SJCRH30 (cell line): ENCODE measurements at places on chromosomes 12 and 14. TPM values are rescaled to one million over a fixed set of nuclear protein-coding genes. Genes with fewer than 3 reads are reported as not detected.

DNA sequence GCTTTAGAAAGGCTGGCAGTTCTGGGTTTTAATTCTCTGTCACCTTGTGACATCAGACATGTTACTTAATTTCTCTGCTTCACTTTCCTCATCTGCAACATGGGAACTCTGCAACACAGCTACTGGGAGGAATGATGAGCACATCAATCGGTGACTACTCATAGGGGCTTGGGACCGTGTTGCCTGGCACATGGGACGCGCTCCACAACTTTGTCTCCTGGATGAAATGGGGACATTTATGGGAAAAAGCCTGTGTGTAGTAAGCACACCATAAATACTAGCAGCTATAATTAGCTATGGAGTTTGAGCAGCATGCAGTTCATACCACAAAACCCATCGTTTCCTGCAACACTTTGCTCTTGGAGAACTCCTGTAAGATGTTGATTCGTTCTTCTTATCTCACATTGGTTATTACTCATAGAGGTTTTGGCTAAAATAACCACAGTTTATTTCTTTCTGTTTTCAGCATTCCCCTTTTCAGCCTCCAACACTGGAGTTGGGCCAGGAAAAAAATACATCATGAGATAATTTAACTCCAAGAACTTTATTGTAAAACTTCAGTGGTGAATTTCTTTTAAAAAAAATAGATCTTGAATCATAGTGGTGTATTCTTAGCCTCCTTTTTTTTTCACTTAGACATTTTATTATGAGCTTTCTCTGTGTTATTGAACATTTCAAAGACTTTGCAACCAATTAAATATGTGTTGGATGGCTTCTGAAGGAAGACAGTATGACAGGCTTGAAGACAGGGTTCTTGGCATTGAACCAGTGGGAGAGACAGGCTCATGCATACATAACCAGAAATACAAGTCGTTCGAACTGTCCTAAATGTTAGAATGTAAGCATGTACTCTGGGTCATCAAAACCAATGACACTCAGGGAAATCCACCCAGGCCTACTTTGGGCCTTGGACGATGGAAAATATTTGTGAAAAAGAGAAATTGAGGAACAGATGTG is 72.7 kb downstream of the RIN3 start:
- no peaks in the 10 kb centered on the region for H3K27me3 ChIP-seq
- no peaks in the 10 kb centered on the region for H3K4me1 ChIP-seq
- no peaks in the 10 kb centered on the region for H3K36me3 ChIP-seq
- no peak for DNase-seq
- no peak overlapping the region for H3K4me3 ChIP-seq
- no peak overlapping the region for H3K27ac ChIP-seq

DNA sequence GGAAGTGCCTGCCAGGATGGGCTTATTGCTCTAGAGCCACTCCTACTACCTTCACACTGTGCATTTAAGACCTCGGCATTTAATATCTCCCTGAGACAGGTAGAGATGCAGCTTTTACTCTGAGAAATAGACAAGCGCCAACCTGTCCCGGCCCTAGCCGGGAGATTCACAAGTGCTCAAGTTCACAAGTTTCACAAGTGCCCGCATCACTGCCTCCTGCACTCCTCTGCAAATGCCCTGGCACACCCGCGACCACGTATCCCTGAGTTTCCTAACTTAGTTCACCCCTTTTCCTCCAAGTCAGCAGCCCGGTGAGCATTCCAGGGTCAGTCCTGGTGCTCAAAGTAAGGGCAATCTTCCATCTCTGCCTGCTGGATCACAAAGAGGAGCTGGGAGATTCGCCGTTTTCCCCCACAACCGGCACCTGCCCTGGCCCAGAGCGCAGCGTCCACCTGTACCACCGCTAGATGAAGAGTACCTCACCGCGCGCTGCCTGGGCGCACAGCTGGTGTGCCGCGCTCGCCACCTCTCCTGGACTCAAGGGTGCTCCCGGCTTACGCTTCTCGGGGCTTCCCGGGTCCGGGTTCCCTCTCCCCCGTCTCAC is 5.0 kb upstream of the SLC38A4 start:
- H3K4me1 ChIP-seq, result no peaks in the 10 kb centered on the region
- no peaks in the 10 kb centered on the region for H3K36me3 ChIP-seq
- DNase-seq, result no peak
- no peaks in the 10 kb centered on the region for H3K27me3 ChIP-seq

GRCh38 chr14:101507836-101508150 is 53.5 kb upstream of the DIO3 start:
- no peak overlapping the region for H3K4me3 ChIP-seq
- H3K36me3 ChIP-seq, result no peaks in the 10 kb centered on the region
- no peak overlapping the region for H3K27ac ChIP-seq
- no peaks in the 10 kb centered on the region for H3K4me1 ChIP-seq

Gene DACT1
- total RNA-seq, result 4.2 and 5.4 TPM in 2 replicates

DNA sequence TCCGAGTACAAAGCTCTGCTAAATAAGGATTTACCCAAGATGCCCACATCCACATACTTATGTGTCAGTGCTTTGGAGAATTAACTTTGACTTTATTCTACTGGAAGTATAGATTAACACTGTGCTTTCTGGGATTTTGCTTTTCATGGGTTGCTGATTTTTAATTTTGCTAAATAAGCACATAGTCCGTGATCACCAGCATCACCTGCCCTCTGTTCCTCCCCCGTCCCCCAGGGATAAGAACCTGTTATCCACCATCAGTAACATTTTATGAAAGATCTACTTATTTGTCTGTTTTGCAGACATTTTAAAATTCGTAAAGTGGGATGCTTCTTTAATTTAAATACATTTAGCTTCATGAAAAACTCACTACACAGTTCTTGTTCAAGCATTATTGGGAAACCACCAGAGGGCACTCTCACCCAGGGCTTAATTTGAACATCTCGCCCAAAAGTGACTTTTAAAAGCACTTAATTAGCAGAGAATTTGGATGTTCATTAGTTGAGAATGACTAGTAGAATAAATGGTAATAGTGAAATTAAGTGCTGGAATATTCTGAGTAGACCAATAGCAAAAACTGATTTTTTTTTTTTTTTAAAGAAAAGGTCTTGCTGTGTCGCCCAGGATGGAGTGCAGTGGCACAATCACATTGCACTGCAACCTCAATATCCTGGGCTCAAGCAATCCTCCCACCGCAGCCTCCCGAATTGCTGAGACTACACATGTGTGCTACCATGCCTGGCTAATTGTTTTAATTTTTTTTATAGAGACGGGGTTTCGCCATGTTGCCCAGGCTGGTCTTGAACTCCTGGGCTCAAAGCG is 35.7 kb downstream of the MRPL42 start:
- peak; percentile 57 for DNase-seq
- H3K4me1 ChIP-seq, result no peaks in the 10 kb centered on the region
- H3K4me3 ChIP-seq, result no peak overlapping the region
- no peaks in the 10 kb centered on the region for H3K27me3 ChIP-seq
